ENCODE measurements at places on chromosomes 3 and 15.
A peak's percentile ranks its signal among the peaks of the same experiment; 100 is the strongest.

- no peaks in the 10 kb centered on the region for H3K27me3 ChIP-seq
- DNase-seq = no peak
- H3K4me1 ChIP-seq = no peaks in the 10 kb centered on the region
- no peak overlapping the region for H3K27ac ChIP-seq
- no peaks in the 10 kb centered on the region for H3K36me3 ChIP-seq
Measured at GRCh38 chr3:60475096-60475495, 776.2 kb downstream of the FHIT start.

DNA sequence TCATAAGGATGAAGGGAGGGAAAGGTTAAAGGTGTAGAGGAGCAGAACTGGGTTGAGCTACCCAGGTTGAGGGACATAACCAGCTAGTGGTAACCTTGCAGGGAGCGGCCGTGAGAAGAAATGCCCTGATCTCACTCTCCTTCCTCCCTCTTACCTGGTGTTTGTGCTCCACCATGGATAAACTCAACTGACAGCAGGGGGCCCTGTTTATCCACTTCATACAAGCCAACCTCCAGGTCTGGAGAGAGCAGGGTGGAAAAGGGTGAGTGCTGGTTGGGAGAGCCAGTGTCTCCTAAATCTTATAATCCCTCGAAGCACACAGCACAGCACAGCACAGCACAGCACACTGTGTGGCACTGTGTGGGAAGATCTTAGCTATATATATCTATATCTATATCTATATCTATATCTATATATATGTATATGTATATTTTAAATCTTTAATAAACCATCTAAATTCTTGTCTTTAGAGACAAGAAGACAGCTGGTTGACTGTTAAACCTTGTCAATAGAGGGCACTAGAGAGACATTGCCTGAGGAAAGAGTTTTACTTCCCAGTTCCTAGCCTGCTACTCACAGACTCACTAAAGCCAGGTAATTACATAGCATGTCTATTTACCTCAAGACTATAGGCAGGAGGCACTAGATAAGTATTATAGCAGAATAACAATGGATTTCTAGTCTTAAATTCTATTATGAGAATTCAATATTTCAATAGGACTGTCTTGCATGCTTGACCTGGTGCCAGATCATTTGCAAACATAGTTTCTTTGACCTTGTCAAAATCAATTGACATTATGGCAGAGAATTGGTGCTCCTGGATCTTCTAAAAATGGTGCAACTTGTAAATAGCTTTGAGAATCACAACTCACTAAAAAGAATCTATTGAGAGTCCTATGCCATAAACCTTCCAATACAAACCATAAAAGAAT, 21.7 kb upstream of the FMN1 start:
- no peak overlapping the region for H3K4me3 ChIP-seq
- no peaks in the 10 kb centered on the region for H3K4me1 ChIP-seq
- H3K27me3 ChIP-seq = peaks cover 3% of the 10 kb centered on the region
- no peak for DNase-seq
- no peaks in the 10 kb centered on the region for H3K36me3 ChIP-seq
- H3K27ac ChIP-seq = no peak overlapping the region

DNA sequence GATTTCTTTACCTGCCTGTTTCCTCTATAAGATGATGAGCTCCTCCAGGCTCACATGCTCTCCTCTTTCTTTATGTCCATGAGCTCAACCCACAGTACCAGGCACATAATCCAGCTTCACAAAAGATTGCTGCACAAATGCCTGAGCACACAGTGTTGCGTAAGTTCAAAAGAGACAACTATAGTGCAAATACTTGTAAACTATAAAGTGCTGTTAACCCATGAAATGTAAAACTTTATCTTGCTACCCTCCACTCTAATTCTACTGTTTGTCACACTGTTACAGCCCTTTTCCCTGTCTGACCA, 101.0 kb upstream of the LPP start:
- no peak for DNase-seq
- no peaks in the 10 kb centered on the region for H3K36me3 ChIP-seq
- H3K27me3 ChIP-seq = no peaks in the 10 kb centered on the region

DNA sequence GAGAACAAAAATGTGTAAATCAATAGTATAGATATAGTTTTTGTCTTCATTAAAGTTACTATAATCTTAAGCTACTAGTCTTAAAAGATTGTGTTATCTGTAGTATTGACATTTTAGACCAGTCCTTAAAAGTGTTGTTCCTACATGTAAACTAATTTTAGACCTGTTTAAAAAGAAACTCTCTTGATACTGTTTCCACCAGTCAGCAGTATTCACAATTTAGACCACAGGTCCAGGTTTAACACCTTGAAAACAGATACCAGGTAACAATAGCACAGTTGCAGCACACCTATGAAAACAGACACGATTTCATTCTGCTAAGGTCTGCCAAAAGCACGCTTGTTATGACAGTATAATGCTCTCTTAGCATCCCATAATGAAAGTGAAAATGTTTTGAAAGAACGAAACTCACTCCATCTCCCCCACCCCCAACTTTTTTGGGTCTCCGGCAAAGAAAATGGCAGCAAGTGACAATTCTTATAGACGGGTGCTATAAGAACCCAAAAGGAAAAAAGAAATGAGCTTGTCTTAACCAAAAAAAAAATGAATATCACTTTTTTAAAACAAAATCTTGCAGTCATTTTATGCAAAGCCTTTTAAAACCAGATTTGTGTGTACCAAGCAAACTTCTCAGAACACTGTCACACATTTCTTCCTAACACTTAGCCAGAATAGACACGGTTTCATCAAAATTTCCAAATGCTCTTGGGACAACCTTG, 1.6 kb downstream of the EIF4E3 start:
- H3K36me3 ChIP-seq = peaks cover 19% of the 10 kb centered on the region
- H3K4me3 ChIP-seq = peak overlapping the region; percentile 85
- H3K27ac ChIP-seq = peak overlapping the region; percentile 86
- H3K27me3 ChIP-seq = no peaks in the 10 kb centered on the region
- peaks cover 66% of the 10 kb centered on the region for H3K4me1 ChIP-seq

- H3K27me3 ChIP-seq = no peaks in the 10 kb centered on the region
- peak overlapping the region; percentile 84 for H3K4me3 ChIP-seq
- no peak for DNase-seq
- H3K36me3 ChIP-seq = peaks cover 45% of the 10 kb centered on the region
Measured at GRCh38 chr15:25848784-25849156, 14.4 kb downstream of the ATP10A start.

GRCh38 chr3:176992978-176993377, 204.3 kb downstream of the TBL1XR1 start:
- H3K4me3 ChIP-seq = no peak overlapping the region
- no peak for DNase-seq
- H3K27me3 ChIP-seq = peaks cover 4% of the 10 kb centered on the region
- H3K27ac ChIP-seq = no peak overlapping the region
- no peaks in the 10 kb centered on the region for H3K36me3 ChIP-seq
- H3K4me1 ChIP-seq = no peaks in the 10 kb centered on the region

DNA sequence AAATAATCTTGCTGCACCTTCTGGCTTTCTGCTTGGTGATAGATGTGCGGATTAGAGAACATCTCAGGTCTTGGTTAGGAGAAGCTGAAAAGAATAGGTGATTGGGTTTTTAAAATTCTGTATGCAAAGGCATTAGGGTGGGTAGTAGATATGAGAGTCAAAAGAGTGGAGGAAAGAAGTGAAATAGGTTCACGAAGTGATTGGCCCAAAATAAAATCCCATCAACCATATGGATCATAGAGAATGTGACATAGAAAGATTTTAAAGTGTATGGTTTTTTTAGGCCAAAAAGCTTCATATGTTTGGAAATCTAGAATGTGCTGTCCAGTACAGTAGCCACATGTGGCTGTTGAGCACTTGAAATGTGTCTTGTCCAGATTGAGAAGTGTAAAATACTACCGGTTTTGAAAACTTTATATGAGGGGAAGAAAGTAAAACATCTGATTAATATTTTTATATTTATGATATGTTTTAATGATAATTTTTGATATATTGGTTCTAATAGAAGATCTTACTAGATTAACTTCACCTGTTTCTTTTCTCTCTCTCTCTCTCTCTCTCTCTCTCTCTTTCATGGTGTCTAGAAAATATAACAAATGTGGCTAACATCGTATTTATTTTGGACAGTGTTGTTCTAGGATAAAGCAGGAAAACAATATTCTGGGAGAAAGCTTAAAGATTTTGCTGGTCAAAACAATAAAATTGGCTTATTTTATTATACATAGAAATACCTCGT, 2.9 kb downstream of the MBNL1 start:
- H3K36me3 ChIP-seq = peaks cover 41% of the 10 kb centered on the region
- H3K27me3 ChIP-seq = no peaks in the 10 kb centered on the region

GRCh38 chr3:150227839-150228238, 180.3 kb upstream of the TSC22D2 start:
- peak; percentile 73 for DNase-seq
- no peak overlapping the region for H3K27ac ChIP-seq
- H3K4me1 ChIP-seq = no peaks in the 10 kb centered on the region
- peaks cover 33% of the 10 kb centered on the region for H3K27me3 ChIP-seq

- H3K4me3 ChIP-seq = no peak overlapping the region
- no peaks in the 10 kb centered on the region for H3K27me3 ChIP-seq
- peak; percentile 20 for DNase-seq
- H3K4me1 ChIP-seq = peaks cover 3% of the 10 kb centered on the region
- no peak overlapping the region for H3K27ac ChIP-seq
Measured at GRCh38 chr3:113673593-113673992, 22.8 kb downstream of the USF3 start.

DNA sequence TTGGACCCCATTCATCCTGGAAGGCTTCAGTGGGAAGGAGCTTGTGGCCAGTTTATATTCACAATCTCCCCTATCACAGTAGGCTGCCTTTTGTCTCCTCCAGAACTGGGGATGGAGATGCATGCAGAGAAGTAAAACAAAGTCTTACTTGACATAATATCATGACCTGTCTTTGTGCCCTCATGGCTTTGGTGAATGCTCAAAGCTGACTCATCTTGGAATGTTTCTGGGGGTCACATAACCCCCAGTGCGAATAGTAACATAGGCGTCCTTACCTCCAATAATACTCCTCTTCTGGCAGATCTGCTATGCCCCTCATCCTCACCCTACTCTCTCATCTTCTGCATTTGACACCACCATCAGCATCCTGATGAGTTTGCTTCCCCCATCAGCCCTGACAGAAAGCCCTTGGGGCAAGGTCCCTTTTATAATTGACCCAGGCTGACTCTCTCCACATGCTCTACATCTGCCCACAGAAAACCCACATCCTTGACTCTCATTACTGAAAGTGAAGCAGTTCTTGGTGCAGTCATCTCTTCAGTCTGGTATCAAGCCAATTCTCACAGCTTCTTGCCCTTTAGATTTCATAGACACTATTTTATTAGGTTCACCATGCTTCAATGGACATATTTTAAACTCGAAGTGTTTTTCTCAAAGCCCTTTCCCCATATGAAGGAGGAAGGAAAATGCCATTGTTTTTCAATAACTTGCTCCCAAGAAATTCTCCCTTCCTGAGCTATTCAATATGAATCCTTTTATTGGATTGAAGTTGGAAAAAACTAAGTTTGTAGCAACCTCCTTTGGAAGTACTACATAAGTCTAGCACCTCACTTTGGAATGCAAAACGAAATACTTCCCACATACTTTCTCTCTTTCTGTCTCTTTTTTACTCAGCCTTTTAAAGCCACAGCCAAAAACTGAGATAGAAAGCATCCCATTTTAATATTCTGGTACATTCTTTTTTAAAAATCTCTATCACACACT, 36.6 kb downstream of the OSTN start:
- H3K4me3 ChIP-seq = no peak overlapping the region
- peaks cover 2% of the 10 kb centered on the region for H3K27me3 ChIP-seq
- no peak overlapping the region for H3K27ac ChIP-seq
- H3K36me3 ChIP-seq = no peaks in the 10 kb centered on the region

DNA sequence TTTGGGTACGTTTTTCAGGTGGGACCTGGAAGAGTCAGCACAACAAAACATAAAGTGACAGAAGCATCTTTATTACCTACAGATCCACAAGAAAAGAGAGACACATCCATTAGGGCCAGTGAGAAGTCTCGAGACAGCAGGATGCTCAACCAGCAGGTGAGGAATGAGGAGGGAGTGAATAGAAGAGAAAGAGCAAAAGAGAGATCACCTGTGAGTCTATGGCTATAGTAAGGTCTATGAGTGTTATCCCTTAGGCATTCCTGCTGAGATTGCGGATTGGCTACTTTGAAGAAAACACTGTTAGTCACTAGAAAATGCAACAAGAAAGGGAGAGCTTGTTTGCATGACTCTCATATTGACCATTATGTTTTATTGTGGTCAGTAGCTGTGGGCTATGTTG, 1556.2 kb upstream of the GBE1 start:
- H3K36me3 ChIP-seq = no peaks in the 10 kb centered on the region
- H3K4me3 ChIP-seq = no peak overlapping the region
- DNase-seq = no peak
- no peaks in the 10 kb centered on the region for H3K4me1 ChIP-seq
- no peaks in the 10 kb centered on the region for H3K27me3 ChIP-seq

GRCh38 chr3:124890573-124891190, 3.5 kb upstream of the ITGB5 start:
- H3K4me1 ChIP-seq = peaks cover 4% of the 10 kb centered on the region
- H3K4me3 ChIP-seq = no peak overlapping the region
- no peak overlapping the region for H3K27ac ChIP-seq
- no peaks in the 10 kb centered on the region for H3K36me3 ChIP-seq
- DNase-seq = no peak
